Muscle of back (tissue), 13 donors: ENCODE measurements at places on chromosomes 3 and 15. TPM values are rescaled to one million over a fixed set of nuclear protein-coding genes. Genes with fewer than 3 reads are reported as not detected.

GRCh38 chr3:180705619-180706018, 26.3 kb upstream of the CCDC39 start:
- peak; percentile 1 for DNase-seq

Gene CDHR4
- polyA plus RNA-seq = not detected

DNA sequence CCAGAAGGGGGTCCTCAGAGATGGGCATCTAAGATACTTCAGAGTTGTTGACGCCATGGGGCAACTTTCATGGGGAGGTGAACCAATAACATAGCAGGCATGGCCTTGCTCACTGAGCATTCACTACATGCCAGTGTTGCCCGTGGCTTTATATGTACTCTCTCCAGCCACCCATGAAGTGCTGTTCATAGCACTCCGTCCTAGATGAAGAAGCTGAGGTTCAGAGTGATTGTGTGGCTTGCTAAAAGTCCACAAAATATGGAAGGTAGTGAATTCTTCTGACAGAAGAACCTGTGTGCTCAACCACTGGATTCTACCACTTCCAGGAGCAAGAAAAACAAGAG, 9.8 kb upstream of the SEMA4B start:
- no peak for DNase-seq

Gene GOLGA8S
- polyA plus RNA-seq = 0.27 TPM
